WERI-Rb-1 (cell line): ENCODE measurements at places on chromosomes 4 and X.

DNA sequence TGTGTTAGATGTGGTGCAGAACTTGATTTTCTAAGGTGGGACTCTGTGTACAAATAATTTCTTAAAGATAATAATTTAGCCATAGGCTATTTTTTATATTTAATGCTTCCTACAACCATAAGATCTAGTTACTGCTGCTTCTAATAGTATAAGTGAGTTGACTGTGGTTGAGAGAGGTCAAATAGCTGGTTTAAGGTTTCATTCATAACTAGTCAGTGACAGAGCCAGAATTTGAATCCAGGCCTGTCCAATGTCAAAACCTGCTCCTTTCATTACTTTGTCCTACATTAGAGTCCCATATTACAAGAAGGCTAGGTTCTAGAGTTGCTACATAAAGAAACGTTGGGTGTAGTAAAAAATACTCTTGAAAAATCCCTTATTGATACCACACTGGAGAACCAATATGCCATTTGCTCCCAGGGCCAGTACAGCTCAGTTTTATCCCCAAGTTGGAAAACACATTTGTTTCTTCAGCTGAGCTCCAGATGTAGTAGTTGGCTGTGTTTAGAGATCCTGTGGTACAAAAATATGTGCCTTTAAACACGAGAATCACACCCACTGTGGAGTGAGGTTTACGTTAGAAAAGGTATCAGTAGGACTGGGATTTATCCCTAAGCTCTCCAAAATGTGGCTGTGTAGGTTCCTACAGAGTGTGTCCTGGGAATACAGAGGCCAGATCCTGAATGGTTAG lies 84.3 kb downstream of the REPS2 start:
- DNase-seq: no peak

DNA sequence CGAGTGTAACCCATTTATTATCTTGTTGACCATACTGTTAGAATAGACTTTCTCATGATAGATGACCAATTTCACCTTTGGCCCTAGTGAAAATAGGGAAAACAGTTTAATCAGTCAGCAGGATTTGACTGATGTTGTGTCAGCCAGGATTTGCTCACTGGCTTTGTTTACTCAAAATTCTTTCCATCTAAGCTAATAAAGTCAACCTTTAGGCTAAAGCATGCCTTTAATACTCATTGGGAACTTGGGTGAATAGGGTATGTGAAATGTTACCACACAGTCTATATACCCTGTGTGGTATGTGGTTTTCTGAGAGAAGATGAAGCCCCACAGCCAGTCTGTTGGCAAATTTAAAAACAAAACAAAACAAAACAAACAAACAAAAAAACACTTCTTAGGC lies 18.7 kb upstream of the SPANXB1 start:
- no peak for DNase-seq

DNA sequence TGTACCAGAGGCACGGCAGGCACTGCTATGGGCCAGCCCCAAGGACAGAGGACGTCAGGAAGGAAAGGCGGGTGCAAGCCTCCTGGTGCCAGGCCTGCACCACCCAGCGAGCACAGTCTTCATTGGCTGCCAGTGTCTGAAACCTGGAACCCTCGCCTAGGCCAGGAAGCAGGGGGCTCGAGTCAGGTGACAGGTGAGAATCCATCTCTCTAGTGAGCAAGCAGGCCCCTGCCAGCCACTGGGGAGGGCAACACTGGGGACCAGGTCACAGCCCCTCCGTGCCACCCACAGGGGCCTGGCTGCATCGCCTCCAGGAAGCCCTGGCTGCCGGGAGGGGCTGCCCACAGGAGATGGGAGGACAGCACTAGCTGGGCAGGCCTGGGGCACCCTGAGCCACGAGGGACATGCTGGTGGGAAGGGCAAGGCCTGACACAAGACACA lies 6.9 kb upstream of the HAUS3 start:
- peak; percentile 11 for DNase-seq

- DNase-seq: no peak
These were observed 105.6 kb downstream of the CBLL2 start for GRCh38 chrX:22378296-22378695.

GRCh38 chrX:108332281-108332680 lies 105.9 kb downstream of the COL4A6 start:
- DNase-seq: no peak

GRCh38 chrX:129823115-129823514 lies 20.6 kb downstream of the ZDHHC9 start:
- DNase-seq: peak; percentile 49

DNA sequence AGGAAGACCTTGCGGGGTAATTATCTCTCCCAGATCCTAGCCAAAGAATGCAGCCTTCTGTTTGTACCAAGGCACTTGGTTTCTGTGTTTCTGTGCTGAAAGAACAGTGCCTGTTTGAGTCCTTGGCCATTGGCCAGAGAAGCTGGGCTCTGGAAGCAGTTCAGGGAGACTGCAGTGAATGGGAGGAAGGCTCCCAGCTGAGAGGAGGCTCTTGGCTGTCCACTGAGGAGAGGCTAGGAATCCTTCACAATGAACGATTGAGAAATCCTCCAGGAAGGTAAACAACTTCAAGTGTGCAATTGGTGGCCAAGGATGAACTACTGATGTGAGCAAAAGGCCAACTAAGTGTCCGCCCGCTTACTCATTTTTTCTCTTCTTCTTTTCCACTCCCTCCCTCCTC lies 61.3 kb downstream of the HS3ST1 start:
- no peak for DNase-seq

GRCh38 chr4:75069493-75070074 lies 136.7 kb downstream of the PARM1 start:
- no peak for DNase-seq

GRCh38 chrX:105910563-105911105 lies 88.3 kb downstream of the NRK start:
- no peak for DNase-seq

DNA sequence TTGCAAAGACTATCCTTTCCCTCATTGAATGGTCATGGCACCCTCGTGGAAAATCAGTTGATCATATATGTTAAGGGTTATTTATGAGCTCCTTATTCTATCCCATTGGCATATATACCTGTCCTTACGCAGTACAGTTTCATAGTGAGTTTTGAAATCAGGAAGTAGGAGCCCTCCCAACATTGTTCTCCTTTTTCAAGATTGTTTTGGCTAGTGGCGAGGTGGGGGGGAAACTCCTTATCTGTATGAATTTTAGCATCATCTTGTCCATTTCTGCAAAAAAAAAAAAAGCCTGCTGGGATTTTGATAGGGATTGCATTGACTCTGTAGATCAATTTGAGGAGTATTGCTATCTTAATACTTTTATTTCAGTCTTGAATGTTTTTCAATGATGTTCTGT lies 2.5 kb upstream of the USP9X start:
- DNase-seq: no peak

DNA sequence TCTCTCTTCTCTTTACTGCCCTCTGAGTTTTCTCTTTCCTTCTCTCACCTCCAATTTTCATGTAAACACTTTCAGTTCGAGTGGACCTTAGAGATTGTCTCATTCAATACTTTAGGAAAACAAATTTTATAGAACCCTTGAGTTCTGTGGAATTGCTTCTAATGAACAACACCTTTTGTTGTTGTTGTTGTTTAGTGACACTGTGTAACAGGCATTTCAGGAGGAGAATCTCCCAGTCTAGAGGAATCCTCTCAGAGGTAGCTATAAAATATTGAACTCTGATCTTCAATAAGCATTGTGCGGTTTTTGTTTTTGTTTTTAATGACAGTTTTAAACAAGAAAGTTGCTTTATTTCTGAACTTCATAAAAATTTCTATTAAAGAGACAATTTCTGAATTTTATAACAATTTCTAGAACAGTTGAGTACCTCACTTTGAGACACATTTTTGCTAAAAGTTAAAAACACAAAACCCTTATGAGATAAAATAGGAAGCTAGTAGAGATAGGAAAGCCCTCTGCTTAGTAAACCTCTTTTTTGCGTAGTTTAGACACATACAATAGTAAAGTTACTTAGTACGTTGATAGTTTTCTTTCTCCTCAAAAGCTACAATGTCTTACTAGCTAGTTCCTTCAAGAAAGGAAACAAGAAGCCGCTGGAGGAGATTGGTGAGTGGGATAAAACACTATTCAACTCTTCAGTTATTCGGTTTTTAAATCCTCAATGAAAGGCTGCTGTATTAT lies 38.8 kb downstream of the CLCN3 start:
- no peak for DNase-seq

GRCh38 chrX:78375894-78376293 lies 48.5 kb upstream of the CYSLTR1 start:
- no peak for DNase-seq

GRCh38 chr4:185305979-185306442 lies 89.7 kb downstream of the LRP2BP start:
- DNase-seq: no peak

DNA sequence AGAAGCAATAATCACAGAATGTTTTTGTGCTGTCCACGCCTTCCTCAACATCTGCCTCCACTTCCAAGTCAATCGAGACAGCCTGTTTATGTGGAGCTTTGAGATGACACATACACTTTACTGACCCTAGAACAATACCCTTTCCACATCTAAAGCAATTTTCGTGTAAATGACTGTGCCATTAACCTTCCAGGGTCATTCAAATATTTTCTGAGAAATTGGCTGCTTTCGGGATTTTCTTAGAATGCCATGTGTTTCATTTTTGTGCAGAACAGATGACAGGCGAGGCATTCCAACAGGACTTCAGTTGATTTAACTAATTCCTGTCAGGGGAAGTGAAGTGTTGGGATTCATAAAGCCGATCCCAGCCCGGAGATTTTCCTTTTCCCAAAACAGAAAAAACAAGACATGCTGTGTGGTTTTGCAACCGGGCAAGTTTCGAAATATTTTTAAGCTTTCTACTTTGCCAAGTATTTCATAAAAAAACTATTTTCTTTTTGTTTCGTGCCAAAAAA lies 73.9 kb downstream of the SORBS2 start:
- no peak for DNase-seq
